ENCODE measurements at places on chromosomes 4 and X.

DNA sequence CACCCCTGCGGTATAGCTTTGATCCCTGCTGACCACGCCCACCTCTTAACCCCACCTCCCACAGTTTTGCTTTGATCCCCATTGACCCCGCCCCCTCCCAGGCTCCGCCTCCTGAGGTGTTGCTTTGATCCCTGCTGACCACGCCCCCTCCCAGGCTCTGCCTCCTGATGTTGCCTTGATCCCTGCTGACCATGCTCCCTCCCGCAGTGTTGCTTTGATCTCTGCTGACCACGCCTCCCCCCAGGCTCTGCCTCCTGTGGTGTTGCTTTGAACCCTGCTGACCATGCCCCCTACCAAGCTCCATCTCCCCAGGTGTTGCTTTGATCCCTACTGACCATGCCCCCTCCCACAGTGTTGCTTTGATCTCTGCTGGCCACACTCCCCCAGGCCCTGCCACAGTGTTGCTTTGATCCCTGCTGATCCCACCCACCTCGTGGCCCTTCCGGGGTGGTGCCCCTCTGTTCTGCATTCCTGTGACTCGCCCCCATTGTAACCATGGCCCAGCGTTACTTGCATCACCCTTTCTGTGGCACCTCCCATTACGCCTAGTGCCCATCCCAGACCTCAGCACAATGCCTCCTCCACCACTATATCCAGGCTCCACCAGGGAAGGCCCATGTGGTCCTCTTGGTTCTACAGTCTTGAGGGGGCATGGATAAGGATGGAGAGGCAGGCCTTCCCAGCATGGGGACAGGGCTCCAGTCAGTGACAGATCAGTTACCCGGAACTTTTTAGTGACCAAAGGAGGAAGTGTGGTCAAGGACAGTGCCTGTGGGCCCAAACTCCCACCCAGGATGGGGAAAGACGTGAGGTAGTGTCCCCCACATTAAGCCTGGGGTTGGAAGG is 70.8 kb downstream of the ADRA2C start:
- no peaks in the 10 kb centered on the region for H3K27me3 ChIP-seq
- no peak overlapping the region for H3K27ac ChIP-seq
- H3K4me1 ChIP-seq, result no peaks in the 10 kb centered on the region
- no peak overlapping the region for H3K4me3 ChIP-seq
- no peaks in the 10 kb centered on the region for H3K36me3 ChIP-seq
- DNase-seq, result no peak

DNA sequence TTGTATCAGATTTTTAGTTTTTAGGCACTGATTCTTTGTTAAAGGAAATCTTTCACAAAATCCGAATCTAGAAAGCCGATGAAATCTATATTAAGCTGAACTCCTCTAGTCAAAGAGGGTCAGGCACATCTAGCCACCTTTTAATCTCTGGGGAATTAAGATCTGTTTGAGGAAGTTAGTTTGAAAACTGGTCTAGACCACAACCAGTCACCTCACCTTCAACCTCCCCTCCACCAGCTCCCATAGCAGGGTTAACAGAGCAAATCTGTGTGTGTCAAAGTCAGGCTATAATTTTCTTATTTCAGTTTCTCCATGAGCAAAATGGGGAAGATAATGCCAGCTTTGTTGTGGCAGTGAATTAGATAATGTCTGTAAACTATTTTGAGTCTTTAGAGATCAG is 110.0 kb upstream of the IGFBP7 start:
- DNase-seq, result no peak
- no peaks in the 10 kb centered on the region for H3K36me3 ChIP-seq
- H3K27ac ChIP-seq, result no peak overlapping the region
- H3K4me1 ChIP-seq, result no peaks in the 10 kb centered on the region
- H3K4me3 ChIP-seq, result no peak overlapping the region
- H3K27me3 ChIP-seq, result no peaks in the 10 kb centered on the region

GRCh38 chr4:158630893-158631292 is 40.8 kb downstream of the C4orf46 start:
- no peak overlapping the region for H3K27ac ChIP-seq
- H3K4me3 ChIP-seq, result no peak overlapping the region
- no peaks in the 10 kb centered on the region for H3K27me3 ChIP-seq
- no peak for DNase-seq
- no peaks in the 10 kb centered on the region for H3K4me1 ChIP-seq

GRCh38 chr4:124484008-124484407 is 228.5 kb downstream of the ANKRD50 start:
- H3K27ac ChIP-seq, result no peak overlapping the region
- H3K36me3 ChIP-seq, result no peaks in the 10 kb centered on the region
- no peak overlapping the region for H3K4me3 ChIP-seq
- no peaks in the 10 kb centered on the region for H3K4me1 ChIP-seq

Measured in tibial nerve (tissue), 4 donors.